Activated T-cell treated with anti-CD3 and anti-CD28 coated beads for 4 hours (primary cell): ENCODE measurements at places on chromosomes 2 and 18.

GRCh38 chr2:191351921-191352320 lies 106.7 kb downstream of the MYO1B start:
- no peak for DNase-seq

DNA sequence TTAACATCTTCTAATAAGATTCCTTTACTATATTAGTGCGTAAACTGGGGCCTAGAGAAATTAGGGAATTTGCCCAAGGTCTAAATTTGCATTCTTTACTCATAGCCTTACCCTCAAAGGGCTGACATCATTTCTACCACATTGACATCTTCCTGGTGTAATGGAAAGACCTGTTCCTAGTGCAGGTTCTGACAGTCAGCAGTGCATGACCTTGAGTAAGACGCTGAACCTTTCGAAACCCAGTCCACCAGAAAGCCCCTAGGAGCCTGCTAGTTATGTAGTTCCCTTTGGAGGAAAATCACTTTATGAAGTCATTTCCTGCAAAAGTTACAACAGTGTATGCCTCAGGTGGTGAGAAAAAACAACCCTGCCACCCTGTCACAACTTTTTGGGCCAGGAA lies 388.3 kb downstream of the TNS1 start:
- no peak for DNase-seq

- no peak for DNase-seq
Observed at GRCh38 chr2:100446696-100447095, 23.6 kb upstream of the NMS start.

DNA sequence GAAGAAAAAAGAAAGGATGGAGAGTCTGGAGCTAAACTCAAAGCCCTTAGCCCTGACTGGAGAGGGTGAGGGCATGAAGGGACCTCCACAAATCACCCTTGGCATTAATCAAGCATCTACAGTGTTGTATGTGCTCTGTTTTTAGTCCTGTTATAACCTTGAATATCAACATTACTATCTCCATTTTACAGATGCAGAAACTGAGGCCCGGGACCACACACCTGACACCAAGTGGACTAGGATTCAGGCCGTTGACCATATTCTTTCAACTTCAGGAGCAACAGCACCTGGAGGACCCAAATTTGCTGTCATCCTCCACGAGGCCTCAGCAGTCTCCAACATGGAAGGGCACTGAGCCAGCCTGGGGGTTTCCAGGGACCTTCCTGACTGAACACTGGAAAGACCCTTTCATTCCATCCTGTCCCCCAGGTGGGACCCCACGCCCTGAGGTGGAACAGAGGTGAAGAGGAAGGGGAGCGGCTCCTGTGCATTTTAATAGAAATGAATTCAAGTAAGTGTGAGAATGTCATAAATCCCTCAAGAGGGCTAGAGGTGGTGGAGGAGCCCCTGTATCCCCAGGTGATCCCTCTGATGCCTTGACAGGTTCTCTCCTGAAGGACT lies 41.0 kb downstream of the SERTAD2 start:
- no peak for DNase-seq

DNA sequence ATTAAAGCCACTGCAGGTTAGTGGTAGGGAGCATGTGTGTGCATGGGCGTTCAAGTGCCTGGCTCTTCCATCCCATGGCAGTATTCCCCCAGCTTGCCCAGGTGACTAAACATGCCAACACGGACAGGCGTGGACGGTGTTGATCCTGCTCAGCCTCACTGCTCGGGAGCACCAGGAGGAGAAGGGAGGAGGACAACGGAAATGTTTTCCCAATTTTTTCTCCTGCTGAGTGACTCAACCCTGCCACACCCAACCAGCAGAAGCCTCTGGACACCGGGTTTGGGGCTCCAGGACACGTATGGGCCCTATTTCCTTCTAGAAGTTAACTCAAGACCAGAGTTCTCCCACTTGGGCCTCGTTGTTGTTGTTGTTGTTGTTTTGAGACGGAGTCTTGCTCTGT lies 139.1 kb downstream of the CYP26B1 start:
- no peak for DNase-seq

GRCh38 chr2:73063472-73063871 lies 8.0 kb downstream of the SFXN5 start:
- no peak for DNase-seq

DNA sequence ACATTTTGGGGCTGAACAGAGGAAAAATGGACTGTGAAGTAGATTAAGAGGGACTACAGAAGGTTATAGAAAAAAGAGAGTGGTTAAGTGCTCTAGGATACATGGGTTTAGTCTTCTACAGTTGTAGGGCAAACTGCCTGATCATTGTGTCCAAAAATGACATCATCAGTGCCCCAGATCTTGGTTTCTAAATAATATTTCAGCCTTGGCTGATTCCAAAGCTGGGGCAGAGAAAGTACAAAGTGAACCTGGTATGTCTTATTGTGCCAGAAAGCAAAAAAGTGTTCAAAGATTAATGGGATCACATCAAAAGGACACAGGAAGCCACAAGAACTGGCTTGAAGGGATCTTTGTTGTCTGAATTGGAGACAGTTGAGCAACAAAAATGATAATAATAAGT lies 97.1 kb upstream of the ZNF521 start:
- no peak for DNase-seq

GRCh38 chr2:136131484-136131960 lies 13.6 kb upstream of the CXCR4 start:
- no peak for DNase-seq

DNA sequence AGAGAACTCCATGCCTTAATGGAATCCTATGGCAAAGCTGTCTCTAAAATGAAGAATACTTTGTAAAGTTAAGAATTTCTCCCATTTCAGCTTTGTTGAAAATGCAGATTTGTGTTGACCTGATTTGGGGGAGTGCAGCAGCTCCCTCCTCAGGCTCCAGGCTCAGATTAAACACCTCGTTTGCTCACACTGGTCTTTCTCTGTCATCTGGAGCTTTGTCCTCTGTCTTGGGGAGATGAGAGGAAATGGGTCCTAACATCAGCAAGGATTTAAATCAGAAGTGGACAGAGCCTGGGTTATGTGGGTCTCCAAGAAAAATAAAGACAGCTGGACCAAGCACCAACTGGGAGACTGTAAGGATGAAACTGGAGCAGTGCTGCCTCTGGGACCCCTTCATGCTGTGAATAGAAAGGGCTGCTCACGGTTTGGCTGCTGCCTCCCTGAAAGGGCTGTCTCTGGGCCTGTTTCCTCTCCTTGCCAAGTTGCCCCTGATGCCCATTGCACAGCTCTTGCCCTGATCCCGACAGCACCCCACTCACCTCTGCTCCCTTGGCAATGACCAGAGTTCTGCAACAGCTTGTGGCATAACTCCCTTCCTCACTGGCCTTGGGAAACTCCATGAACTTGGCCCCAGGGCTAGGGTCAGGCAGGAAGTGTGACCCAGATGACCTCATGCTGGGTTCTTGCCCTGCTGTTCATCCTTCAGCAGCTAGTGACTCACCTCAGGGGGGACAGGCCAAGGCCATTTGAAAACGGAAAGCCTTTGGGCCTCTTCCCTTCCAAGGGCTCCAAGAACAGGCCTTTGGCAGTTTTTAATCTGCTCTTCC lies 197.2 kb downstream of the CYP26B1 start:
- no peak for DNase-seq
